Glomerular endothelial cell (primary cell): ENCODE measurements at places on chromosomes 3 and 15.

DNA sequence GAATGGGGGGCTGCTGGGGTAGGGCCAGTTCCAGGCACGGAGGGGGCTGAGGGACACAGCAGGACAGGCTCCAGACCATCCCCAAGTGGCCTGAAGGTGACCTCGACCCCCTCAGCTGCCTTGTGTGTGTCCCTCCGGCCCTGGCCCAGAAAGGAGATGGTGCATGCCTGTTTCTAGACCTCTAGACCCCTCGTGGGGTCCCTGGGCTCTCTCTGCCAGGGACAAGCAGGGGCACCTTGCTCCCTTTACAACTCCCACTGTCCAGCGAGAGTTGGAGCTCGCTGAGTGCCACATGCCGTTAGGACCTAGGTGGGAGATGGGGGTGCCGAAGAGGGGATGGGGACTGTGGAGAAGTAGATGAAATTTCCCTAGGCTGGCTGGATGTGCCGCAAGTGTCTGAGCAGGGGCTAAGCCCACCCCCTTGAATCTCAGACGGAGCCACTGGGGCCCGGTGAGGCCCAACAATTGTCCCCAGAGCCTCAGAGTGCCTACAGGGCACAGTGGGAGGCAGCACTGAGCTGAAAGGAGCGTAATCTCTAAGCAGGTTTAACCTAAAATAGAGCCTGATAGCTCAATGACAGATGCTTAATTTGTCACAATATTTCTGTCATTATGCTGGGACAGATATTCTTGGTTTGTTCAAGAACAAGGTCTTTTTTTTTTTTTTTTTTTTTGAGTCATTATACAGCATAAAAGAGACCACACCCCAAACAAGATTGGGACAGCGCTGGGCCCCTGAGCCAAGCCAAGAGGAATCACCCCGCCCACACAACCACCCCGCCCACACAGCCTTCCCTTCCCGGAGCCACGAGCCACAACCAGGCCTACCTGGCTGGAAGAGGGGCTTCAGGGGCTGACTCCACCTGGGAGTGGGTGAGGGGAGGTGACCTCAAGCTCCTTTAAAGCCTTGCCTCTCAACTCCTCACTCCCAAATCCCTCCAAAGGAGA lies 23.6 kb upstream of the KLF13 start:
- no peak for DNase-seq

DNA sequence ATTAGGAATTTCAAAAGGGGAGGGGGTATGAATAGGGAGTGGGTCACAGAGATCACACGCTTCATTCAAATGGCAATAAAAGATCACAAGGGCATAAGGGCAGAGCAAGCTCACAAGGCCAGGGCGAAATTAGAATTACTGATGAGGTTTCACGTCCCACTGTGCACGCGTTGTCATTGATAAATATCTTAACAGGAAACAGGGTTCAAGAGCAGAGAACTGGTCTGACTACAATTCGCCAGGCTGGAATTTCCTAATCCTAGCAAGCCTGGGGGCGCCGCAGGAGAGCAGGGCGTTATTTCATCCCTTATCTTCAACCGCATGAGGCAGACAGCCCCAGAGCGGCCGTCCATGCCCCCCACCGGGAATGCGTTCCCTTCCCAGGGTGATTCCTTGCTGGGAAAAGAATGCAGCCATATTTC lies 18.1 kb upstream of the SMCO1 start:
- no peak for DNase-seq

GRCh38 chr15:68487087-68487843 lies 55.3 kb upstream of the ITGA11 start:
- no peak for DNase-seq

DNA sequence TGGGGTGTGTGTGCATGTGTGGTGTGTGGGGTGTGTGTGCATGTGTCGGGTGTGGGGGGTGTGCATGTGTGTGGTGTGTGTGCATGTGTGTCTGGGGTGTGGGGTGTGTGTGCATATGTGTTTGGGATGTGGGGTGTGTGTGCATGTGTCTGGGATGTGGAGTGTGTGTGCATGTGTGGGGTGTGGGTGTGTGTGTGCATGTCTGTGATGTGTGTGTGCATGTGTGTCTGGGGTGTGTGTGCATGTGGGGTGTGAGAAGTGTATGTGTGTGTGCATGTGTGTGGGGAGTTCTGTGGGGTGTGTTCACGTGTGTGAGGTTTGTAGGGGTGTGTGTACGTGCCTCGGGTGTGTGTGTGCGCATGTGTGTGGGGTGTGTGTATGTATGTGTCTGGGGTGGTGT lies 6.7 kb upstream of the OCA2 start:
- DNase-seq, result no peak

- no peak for DNase-seq
Observed at GRCh38 chr3:42117175-42118008, 26.2 kb downstream of the TRAK1 start.

DNA sequence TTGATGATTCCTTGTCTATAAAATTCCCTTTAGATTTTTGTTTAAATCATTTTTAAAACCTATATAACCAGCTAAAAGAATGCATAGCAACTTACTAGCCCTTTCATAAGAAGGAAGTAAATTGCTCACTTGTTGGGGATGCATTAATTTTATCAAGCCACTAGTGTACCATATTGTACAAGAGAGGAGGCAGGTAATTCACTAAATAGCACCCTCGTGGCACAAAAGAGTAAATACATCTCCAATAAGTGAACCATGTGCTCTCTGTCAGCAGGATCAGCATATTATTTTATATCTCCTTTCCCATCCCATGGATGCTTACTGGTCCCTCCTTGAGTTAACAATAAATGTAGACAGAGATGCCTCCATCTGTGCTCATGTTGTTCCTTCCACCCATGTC lies 34.3 kb downstream of the FRMD5 start:
- DNase-seq, result no peak

DNA sequence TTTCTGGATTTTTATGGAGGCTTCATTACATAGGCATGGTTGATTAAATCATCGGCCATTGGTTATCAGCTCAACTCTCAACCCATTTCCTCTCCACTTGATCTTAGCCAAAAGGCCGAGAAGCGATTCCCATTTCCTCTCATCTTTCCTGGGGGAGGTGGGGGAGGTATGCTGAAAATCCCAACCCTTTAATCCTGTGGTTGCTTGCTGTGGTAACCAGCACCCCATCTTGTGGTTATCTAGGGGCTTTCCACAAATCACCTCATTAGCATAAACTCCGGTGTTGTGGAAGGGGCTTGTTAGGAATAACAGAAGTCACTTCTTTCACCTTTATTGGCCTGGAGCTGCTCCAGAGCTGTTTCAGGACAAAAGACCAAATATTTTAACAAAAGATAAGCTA lies 20.9 kb downstream of the PDE8A start:
- DNase-seq, result no peak
